ENCODE measurements at places on chromosomes 2 and 18. TPM values are rescaled to one million over a fixed set of nuclear protein-coding genes. Genes with fewer than 3 reads are reported as not detected.

The PRKD3 gene
- 47.3 TPM for total RNA-seq

- peak; percentile 41 for DNase-seq
These were observed 39.7 kb downstream of the RFX8 start for GRCh38 chr2:101435001-101435862.

GRCh38 chr2:181673173-181673572, 7.1 kb downstream of the NEUROD1 start:
- DNase-seq: no peak

DNA sequence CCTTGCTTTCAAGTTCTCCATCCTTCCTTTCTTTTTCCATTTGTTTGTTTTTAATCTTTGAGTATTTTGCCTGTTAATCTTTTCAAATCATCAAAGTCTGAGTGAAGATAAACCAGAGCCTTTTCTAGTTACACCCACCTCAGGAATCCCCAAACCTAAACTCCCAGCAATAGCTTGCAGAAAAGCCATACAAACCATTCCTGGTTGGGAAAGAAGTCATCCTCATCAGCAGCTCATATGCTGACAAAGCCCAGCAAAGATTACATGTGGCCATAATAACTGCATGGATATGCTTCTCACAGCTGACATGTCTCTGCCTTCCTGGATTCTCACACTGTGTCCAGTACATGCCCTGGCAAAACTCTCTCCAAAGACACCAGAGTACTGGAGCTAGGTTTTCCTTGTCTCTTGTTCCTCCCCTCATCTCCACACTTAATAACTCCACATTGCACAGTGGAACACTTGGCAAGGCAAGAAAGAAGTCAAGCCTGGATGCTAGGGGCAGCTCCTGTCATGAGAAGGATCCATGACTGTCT, 126.4 kb upstream of the TLK1 start:
- no peak for DNase-seq

- DNase-seq: no peak
These were observed 1144.1 kb downstream of the CNTNAP5 start for GRCh38 chr2:125169022-125169763.

The CFC1 gene
- total RNA-seq: not detected

The GCG gene
- total RNA-seq: not detected

The CCBE1 gene
- total RNA-seq: not detected

The SLC11A1 gene
- total RNA-seq: not detected

DNA sequence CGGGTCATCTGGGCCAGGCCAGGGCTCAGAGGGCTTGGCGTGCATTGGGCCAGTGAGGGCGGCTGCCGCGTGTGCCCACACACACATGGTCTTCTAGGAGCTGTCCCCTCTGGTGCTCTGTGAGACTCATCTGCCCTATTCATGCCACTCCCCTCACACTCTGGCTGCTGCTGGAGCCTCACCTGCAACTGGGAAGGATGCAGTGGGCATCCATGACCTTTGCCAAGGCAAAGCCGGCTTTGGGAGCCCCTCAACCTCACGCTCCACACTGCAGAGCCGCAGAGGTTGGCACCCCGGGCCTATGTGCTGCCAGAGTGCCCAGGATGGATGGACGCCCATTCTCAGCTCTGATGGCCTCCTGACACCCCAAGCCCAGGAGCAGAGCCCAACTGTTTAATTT, 330.2 kb upstream of the SALL3 start:
- no peak for DNase-seq

The CELF4 gene
- not detected for total RNA-seq

- no peak for DNase-seq
These were observed 309.7 kb downstream of the IRS1 start for GRCh38 chr2:226489775-226490541.

DNA sequence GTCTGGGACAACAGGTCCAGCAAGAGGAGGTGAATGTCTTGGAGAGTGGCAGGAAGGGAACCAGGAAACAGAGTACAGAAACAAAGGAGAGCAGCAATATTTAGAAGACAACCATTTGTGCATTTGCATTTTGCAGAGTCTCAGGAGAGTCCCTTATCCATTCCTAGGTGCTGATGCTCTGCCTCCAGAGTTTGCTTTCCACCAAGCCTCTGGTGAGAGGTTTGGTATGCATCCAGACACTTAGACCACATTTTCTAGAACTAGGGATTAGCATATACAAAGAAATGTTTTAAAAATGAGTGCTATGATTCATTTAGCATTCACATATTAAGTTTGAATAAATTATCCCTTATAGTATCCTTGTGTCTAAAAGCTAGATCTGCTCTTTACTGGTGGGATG, 18.5 kb upstream of the LRATD1 start:
- no peak for DNase-seq

The SLC30A3 gene
- 16.7 TPM for total RNA-seq

GRCh38 chr2:77808599-77808998, 286.4 kb upstream of the LRRTM4 start:
- DNase-seq: no peak

DNA sequence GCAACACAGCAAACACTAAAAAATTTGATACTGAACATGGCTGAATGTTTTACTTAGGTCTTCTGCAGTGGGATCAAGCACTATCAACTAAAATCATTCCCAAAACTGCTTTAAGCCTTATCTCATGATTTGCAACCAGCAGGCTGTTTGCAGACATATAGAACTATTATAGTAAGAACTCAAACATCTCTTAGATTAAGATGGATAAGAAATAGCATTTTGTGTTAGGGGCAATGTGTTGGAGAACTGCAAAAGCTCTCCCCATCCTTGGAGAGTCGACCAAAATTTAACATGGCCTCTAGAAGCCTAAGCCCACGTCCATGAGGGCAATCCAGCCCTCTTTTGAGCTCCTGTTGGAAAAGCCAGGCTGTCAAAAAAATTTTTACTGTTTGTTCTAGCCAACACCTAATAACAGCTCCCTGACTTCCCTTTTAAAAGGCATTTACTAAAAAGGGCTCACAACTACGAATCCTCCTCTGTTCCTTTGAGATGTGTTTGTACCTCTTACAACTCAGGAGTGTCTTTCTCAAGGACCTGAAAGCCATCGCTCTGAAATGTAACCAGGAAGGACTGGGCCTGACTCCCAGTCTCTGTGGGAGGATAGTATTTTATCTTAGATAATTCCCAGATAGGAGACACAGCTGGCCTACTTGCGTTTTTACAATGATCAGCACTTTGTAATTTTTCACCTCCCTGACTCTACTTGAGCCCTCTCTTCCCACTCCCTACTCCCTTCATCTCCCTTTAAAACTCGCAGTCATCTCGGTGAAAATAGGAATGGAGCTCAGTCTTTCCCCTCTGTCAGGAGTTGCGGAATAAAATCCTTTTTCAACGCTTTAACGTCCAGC, 1.4 kb downstream of the KRCC1 start:
- no peak for DNase-seq

The HOXD4 gene
- 13.7 TPM for total RNA-seq

The HRH4 gene
- total RNA-seq: not detected

The VIL1 gene
- not detected for total RNA-seq

The VAMP8 gene
- 35.8 TPM for total RNA-seq

The ZC3H6 gene
- 3.0 TPM for total RNA-seq

DNA sequence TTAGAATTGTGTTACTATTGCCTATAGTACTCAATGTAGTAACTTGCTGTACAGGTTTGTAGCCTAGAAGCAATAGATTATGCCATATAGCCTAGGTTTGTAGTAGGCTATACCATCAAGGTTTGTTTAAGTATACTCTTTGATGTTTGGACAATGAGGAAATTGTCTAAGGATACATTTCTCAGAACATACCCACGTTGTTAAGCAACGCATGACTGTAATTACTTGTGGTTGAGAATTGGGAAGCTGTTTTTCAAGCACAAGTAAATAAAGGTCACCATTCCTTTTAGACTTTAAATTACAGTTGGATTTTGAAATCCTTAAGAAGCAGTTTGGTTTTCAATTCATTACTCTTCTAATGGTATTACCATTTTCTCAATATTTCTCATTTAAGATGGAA, 89.8 kb upstream of the KCNH7 start:
- no peak for DNase-seq

The FAM237A gene
- total RNA-seq: not detected

GRCh38 chr2:217694291-217694690, 308.5 kb downstream of the TNS1 start:
- no peak for DNase-seq

DNA sequence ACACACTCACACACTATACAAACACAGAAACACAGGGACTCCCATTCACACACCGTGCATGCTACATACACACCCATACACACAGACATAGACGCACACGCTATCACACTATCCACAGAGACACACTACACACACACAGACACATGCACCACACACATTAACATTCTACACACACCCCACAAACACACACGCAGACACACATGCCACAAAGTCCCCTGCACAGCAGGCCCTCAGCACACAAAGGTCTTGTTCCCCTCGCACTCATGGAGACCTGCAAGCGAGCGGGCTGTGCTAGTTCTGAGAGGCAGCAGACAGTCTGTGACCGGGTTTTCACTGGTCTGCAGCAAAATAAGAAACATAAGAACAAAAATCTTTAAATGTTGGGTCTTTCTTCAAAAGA, 429.6 kb upstream of the SALL3 start:
- DNase-seq: no peak

GRCh38 chr2:33529771-33530481, 53.5 kb downstream of the RASGRP3 start:
- DNase-seq: peak; percentile 12

DNA sequence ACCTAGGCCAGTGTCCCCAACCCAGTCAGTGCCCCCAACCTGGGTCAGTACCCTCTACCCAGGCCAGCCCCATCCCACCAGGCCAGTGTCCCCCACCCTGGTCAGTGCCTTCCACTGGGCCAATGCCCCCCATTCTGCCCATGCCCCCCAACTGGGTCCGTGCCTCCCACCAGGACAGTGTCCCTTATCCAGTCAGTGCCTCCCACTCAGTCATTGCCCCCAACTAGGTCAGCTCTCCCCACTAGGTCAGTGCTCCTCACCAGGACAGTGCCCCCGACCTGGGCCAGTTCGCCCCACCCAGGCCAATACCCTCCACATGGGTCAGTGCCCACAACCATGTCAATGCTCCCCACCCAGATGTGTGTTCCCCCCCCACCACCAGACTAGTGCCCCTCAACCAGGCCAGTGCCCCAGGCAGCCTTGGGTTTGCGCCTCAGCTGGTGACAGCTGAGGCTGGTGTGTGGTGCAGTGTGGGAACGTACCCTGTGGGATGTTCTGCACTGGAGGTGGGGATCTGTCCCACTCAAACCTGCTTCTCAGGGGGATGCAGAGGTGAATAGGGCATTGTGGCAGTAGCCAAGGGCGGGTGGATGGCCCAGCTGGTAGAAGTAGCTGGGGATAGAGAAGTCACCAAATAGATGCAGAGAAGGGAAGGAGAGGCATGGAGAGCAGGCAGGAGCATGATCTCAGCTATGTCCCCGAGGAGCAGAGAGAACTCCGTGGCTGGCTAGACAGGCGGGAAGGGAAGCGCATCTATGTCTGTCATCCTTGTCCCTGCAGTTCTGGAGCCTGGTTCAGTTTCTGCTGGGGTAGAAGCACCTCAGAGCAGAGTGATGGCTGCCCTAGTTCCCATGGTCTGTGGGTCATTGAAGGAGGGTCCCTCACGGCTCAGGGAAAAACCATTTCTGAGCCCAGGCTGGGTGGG, 168.8 kb downstream of the SH3RF3 start:
- DNase-seq: no peak

DNA sequence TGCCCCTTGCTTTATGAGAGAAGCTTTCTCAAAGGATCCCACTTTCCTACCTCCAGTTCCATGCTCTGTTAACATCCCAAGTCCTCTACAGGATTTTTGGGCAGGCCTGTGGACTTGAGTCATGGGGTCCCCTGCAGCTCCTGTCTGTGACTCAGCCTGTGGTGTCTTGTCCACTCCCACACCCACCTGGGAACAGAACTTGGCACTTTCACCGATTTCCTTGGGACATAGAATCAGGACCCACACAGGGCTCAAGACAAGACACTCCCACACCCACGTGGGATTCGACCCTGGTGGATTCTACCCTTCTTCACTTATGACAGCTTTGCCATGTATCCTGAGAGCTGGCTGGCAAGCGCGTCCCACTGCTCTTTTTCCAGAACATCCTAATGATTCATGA, 30.7 kb upstream of the HDAC4 start:
- DNase-seq: no peak

GRCh38 chr2:3243804-3244203, 133.8 kb downstream of the EIPR1 start:
- DNase-seq: no peak

The PLCL1 gene
- total RNA-seq: 3.4 TPM

DNA sequence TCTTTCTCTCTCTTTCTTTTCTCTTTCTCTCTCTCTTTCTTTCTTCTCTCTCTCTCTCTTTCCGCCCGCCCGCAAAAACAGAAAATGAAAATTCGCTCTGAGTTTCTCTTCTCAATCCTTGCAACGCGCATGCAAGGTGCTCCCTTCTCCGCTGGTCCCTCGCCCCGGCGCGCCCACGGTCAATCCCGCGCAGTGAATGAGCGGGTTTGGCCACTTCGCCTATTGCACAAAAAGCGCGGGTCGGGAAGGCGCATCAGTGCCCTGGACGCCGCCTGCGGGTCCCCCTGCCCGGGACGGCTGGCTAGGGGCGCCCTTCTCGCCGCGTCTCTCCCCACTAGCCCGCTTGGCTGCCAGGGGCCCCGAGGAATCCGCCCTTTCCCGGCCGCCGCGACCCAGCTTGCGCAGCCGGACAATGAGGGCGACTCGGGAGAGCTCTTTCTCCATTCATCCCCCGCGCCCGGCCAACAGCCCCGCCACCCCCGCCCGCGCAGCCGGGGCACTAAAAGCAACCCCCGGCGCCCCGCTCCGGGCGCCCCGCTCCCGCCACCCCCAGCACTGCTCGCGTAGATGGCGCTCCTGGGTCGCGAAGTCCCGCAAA, 706 bp downstream of the LAMA1 start:
- DNase-seq: no peak

The DAW1 gene
- total RNA-seq: 2.0 TPM

DNA sequence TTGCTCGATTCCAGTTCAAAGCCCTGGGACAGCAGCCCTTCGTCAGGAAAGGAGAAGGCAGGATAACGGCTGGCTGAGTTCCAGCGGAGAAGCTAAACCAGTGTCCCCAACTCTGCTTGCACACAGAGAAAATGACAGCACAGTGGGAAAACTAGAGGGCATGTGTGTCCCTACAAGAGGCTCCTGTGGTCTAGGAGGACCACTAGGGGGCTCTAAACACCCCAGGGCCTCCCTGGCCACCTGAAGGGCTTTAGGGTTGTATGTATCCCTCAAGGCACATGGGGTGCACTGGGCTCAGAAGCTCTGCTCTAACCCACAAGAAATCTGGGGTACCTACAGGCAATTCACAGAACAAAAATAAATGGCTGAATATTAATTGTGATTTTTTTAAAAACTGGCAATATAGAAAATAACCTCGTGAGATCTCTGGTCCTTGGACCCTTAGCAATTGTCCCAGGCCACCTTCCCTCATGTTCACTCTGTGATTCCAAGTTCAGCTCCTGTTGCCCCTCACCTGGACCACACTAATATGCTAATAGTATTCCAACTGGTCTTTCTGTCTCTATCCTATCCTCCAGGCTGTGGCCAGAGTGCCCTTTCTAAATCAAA, 17.5 kb downstream of the STAT1 start:
- peak; percentile 48 for DNase-seq

- DNase-seq: peak; percentile 21
These were observed 693 bp upstream of the LRP2 start for GRCh38 chr2:169362894-169363559.

GRCh38 chr2:102296449-102296848, 14.9 kb upstream of the IL1RL1 start:
- DNase-seq: peak; percentile 21

- DNase-seq: no peak
These were observed 205.9 kb downstream of the SNTG2 start for GRCh38 chr2:1156531-1156930.

The CCDC142 gene
- 20.3 TPM for total RNA-seq

The DYNAP gene
- total RNA-seq: not detected

Measured in endothelial cell of umbilical vein (primary cell).